ENCODE measurements at places on chromosomes 2 and 18.

GRCh38 chr2:8174641-8175257 is 507.1 kb upstream of the ID2 start:
- no peak for DNase-seq

GRCh38 chr2:232372231-232373208 is 6.0 kb upstream of the ALPP start:
- DNase-seq = no peak

GRCh38 chr2:102310964-102311640 is at the start of gene IL1RL1:
IL1RL1 (plus strand) TSS chr2:102311563; CDS start chr2:102338265, 26,702 bp downstream.
- DNase-seq = no peak

DNA sequence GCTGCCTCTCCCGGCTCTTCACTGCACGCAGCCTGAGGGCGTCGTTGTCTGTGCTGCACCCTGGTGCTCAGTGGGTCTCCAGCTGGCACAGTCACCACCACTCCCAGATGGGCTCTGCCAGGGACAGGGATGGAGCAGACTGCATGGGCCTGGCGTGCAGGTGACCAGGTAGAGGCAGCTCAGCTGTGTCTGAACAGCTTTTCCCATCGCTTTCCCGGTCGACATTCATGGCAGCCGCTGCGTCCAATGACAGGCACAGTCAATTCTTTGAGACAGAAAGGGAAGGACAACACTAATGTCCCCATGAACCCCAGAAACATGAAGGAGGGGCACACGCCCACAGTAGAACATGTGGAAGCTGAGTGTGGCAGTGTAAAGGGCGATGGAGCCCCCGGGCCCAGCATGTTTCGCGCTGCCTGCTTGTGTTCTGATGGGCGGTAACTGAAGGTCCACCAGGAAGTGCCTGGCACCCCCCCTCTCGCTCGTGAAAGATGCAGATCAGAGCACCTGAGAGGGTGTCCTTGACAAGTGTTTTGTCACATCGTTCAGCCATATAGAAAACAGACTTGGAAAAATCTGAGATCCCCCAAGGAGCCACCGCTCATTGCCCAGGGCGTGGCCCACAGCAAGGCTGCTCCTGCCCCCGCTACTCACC is 122.4 kb downstream of the NFATC1 start:
- no peak for DNase-seq

- DNase-seq = no peak
Measured at GRCh38 chr2:88018909-88019308, 2.6 kb upstream of the RNU2-63P start.

- DNase-seq = no peak
Measured at GRCh38 chr2:153228904-153229303, 249.7 kb downstream of the RPRM start.

DNA sequence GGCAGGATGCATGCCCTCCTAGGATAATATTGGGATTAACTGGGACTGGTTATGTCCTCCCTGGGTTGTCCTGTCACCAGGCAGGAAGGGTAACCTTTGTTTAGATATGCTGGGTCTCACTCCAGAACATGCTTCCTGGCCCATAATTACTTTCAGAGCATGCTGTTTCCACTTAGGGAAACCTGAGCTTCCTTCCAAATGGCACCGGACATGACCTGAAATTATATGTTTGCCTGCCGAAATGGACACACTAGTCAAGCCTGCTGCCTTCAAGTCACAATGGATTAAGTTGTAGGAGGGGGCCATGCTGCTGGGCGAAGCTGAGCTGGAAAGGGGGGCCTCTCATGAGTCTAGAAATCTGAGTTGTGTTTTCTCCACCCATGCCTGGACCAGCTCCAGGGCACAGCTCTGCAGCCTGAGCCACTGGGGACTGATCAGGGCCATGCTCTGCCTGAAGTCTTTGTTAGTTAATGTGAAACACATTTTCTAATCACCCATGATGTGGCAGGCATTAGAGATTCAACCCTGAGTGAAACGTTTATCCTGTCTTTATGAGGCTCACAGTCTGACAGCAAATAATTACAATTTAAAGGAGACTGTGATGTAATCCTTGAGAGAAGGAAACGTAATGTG is 273.3 kb downstream of the TNS1 start:
- DNase-seq = no peak

DNA sequence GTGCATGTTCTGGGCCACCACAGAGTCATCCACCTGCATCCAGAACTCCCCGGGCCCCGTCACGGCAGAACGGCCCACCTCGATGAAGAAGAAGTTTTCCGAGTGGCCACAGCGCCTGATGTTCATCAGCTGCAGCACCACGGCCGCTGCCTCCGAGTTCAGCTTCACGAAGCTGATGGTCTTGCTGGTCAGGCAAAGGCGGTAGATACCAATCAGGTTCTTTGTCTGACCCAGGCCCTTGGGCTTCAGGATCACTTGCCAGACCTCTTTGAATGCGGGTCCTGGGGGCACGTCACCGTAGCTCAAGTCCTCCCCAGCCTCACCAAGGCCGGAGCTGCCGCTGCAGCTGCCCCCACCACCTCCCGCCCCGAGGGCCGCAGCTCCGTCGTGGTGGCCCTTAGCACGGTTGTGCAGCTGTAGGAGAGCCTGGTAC is 1.6 kb downstream of the IRS1 start:
- no peak for DNase-seq

- DNase-seq = no peak
Measured at GRCh38 chr2:12330916-12331315, 385.8 kb upstream of the TRIB2 start.

DNA sequence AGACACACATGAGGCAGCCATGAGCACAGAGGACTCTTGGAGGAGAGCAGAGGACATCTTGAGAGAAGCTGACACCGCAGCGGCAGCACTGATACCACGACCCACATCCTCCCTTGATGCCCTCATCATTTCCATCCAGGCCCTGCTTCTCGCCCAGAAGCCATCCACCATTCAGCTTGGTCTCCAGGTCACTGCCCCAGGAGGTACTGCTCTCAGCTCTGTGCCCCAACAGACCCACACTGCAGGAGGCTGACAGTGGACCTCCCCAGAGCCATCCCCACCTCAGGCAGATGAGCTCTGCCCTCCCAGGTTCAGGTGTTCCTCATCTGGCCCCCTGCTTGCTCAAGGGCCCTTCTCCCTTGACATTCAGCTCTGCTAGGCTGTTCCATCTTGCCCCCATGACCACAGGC is 74.9 kb downstream of the ACKR3 start:
- no peak for DNase-seq
